HS-27A (cell line): ENCODE measurements at places on chromosomes 2 and 18.
A peak's percentile ranks its signal among the peaks of the same experiment; 100 is the strongest.

GRCh38 chr2:74221091-74221490 is 22.7 kb downstream of the MTHFD2 start:
- DNase-seq = no peak

DNA sequence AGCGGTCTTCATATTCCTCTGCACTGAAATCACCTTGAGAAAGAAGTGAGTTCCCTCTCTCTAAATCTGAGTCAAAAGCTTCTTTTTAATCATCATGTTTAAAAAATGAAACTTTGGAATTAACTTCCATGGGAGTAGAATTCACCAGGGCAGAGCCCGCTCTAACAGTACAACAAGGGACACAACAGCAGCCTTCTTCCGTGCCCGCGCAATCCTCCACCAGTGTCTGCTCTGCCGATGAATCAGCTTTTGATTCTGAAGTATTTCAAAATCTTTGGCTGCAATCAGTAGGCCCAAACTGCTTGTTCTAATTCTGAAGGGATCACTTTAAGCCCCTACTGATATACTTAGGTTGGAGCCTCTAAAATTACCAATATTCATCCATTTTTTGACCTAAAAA is 76.9 kb downstream of the USP40 start:
- no peak for DNase-seq

DNA sequence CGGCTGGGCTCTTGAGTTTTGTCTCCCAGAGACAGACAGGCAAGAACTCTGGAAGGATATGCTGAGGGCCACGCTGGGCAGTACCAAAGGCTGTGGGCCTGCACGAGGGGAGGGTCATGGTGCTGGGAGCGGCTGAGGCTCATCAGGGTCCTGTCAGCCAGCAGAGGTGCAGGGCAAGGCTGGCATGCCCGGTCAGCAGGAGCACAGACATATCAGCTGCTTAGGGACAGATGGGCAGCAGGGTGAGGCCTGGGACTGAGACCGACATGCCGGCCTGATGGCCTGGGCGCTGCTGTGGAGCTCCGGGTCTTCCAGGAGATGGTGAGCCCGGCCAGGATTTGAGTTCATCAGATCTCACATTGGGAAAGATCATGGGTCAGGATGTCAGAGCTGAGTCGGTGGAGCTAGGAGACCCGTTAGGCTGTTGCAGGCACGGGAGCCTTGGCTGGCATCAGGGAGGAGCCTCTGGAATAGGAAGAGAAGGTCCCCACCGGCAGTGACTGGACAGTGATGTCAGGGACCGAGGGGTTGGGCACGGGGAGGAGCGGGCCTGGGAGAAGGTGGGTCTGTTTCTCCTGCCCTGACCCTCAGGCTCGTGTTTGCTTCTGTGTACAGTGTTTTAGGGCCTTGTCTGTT is 18.8 kb downstream of the CNDP2 start:
- no peak for DNase-seq

DNA sequence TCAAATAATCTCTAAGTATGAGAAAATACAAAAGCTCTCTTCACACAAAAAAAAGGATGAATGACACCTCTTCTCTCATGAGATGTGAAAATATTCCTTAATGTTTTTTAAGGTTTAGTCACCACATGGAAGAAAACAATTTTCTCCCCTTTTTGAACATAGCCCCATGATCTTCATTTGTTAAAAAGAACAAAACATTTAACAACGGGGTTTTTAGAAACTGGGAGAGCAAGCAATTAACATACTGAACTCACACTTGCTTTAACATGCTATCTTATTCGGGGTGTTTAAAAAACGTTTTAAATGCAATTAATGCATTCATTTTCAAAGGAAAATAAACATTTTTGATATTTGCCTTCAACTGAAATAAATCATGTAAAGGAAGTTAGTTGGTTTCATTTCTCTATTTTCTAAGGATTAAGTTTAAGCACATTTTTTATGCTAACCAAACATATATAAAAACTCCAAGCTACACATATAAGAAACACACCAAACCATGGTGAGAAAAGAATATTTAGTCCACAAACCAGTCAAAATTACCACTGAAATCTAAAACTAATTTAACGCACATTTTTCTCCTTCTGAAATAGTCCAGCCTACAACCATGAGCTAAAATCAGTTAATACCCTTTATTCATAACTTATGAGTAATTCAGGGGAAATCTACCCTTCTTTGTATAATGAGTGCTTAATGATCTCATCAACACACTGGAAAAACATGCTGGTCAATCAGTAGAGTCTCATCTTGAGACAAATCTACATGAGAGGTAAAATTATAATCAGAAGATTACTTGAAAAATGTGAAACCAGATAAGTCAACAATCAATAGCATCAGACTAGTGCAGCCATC is 8.2 kb downstream of the FBXO11 start:
- no peak for DNase-seq

DNA sequence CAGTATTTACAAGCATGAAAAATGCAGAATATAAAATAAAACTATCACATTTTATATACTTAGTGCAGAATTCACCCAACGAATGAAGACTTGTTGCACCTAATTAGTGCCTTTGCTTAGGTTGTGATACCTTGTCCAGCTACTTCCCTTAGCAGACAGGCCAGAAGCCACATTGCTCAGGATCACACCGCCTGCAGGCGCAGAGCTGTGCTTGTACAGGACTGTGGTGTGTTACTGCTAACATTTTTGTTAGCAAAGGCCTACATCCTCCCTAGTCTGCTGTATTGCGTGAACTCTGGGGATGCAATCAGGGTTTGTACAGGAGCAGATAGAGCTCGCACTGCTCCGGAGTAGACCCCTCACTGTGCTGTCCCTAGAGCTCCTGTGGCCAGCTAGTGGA is 336.9 kb downstream of the CBLN2 start:
- DNase-seq = no peak

DNA sequence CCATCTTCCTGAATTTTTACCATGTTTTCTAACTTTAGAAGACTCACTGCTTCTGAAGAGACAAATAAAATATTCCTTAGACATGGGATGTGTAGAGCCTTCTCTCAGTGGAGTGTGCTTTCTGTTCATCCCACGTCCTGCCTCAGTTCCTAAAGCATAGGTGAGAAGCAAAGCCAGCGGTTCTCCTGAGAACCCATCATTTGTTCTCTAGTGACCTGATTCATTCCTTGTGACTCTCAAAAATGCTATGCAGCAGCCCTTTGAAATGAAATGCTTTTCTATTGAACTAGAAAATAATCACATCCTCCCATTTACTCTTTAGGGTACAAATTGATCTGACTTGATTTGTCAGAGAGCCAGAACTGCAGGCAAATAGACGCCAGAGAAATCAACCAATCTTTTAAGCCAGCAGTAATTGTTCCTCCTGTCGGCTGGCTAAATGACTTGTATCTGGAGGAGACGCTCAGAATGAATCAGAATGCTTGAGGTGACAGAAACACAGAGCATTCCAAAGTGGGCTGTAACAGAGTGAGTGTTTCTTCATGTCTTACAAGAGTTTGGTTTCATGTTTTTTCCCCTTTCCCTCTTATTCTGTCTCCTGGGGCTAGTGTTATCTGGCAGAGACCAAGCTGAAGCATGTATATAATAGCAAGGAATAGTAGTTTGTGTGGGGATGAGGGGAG is 81.3 kb upstream of the TMEM178A start:
- no peak for DNase-seq

DNA sequence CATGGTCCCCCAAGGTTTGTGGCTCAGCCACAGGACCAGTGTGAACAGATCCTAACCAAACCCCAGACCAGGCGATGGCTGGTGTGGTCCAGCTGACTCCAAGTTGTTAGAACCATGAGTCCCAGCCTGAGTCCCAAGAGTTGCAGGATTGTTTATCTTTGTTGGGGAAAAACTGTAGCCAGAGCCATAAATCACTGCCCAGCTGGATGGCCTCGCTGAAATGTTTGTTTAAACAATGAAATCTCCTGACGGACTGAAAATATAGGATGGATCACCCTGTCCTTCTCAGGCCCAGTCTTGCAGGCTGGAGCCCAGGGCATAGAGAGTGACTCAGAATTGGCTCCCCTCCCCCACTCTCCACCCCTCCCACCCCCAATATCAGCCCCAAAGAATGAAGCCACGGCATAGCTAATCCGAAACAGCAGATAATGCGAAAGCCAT is 36.4 kb downstream of the PKDCC start:
- peak; percentile 22 for DNase-seq

GRCh38 chr18:56238576-56238975 is 399.8 kb downstream of the TXNL1 start:
- no peak for DNase-seq

DNA sequence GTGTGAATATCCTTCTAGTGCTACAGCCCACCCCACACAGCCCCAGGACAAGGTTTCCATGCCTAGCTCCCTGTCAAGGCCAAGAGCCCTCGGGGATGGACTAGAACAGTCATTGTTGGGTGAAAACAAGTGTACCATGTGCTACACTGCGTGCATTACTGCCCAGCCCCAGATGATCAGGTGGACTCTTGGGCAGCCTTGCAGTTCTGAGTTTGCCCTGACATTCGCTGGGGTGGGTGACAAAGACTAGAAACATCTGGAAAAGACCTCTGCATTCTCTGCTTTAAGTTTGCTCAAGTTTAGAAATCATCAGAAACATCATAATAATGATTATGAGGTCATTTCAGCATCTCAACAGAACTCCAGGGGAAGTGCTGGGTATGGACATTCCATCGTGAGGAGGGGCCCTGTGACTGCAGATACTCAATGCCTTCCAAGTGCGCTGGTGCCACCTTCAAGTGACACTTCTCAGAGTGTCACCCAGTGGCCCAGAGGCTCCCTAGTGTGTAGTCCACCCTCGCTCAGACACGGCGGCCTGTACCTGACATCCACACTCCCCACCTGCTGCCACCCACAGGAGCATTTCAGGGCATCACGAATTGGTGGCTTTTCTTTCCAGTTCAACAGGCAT is 5.3 kb upstream of the PXDN start:
- no peak for DNase-seq

DNA sequence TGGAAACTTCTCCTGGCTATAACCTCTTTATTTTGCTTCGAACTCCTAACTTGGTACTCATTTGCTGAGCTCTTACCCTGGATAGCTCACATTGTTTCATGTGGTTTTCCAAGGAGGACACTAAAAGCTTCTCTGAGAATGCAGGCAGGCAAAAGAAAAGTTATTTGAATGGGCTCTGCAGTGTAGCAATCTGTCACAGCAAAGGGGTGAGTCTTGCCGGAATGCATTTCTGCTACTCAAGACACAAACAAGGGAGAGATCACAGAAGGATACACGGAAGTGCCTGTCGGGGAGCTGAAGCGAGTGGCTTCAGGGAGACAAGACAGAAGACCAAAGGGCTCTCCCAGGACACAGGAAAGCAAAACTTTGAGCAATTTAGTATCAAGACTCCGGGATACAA is 265.4 kb downstream of the SS18 start:
- DNase-seq = no peak

DNA sequence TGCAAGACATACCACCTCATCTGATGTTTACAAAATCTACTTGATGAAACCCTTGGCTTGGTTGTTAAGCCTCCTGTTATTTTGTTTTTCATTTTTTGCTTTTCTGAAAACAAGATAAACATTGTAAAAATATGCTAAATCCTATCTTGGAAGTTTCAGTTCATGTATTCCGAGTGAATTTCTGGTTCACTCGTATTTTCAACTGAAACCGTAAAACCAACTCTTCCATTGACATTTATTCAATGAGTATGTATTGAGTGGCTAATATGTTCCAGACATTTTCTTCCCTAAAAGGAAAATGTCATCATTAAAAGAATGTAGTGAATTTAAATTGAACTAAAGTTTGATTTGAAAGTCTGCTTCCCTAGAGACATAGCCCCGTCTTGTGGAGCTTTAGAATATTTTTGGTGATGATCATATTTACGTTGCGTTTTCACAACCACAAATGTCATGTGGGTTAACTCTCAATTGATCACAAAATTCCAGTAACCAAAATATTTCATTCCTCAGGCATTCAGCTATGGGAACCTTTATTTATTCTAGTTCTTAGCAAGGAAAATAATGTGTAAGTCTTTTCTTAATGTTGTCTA is 204.2 kb downstream of the MBD2 start:
- DNase-seq = no peak

DNA sequence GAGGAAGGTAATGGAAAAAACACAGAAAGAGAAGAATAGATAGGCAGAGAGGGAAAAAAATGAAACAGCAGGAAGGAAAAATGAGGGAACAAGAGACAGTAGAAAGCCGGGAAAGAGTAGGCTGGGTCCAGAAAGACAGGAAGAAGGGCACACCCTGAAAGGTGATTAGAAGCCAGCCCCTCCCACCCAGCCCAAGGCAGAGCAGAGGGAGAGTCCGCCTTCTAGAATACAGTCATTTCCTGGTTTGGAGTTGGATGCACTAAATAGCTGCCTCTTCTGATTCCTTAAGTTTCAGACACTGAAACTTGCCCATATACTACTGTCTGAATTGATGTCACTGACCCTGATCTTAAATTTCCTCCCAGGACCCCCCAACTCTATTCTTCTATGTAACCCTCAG is 17.9 kb upstream of the DSG3 start:
- DNase-seq = no peak

DNA sequence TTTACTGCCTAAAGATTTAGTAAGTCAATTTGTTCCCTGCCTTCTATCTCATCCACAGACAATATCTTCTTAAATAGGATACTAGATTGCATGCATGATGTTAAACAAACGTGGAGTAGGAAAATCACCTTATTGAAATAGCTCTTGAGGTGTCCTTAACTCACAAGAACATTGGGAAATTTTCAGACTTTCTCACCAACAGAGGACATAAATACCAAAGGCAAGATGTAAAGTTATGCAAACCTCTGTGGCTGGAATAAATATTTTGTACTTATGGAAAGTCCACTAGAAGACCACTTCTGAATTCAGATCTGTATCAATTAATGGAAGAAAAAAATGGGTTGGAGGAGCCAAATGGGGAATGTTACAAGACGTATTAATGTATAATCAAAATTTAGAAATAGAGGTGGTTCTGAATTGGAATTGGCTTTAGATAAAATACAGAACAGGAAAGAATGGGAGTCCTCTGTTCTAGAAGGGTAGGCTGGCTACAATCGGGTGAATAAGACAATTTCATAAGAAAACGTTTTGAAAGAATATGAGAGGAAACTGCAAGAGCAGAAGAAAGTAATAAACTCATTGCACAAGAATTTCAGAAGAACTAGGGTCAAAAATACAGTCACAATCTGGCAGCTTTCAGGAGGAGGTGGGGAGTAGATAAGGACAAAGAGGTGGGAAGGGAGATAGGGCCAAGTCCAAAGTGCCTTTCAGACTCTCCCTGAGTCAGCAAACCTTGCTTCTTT is 69.3 kb upstream of the FN1 start:
- no peak for DNase-seq

DNA sequence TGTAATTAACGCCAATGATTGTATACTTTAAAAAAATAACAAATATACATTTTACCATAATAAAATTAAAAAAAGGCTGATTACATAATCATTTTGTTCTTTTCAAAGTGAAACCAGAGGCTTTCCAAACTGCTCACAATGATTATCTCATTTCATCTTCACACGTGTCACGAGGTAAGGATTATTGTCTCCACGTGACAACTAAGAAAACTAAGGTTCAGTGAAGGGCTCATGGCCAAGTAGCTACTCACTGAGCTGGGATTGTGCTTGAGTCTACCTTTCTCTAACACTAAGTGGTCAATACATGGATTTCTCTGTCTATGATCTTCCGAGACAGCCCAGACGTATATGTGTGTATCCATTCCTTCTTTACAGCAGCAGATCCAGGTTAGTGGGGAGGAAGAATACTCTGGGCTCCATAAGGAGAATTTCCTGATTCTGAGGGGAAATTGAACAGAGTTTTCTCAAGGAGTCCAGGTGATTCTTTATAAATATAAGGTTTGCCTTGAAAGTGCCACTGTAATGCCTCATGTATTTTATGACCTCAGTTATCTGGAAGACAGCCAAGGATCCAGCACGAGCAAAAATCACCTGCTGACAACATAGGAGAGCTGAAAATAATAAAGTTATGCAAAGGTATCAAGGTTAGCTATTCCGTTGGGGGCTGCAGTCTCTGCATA is 25.6 kb upstream of the ACSL3 start:
- DNase-seq = no peak
